Ascending aorta (tissue), 2 donors: ENCODE measurements at places on chromosomes 7 and 10.
A peak's percentile ranks its signal among the peaks of the same experiment; 100 is the strongest.

- H3K4me3 ChIP-seq: peak overlapping the region; percentile 60
- no peaks in the 10 kb centered on the region for H3K27me3 ChIP-seq
- H3K4me1 ChIP-seq: peaks cover 70% of the 10 kb centered on the region
- peak overlapping the region; percentile 94 for H3K27ac ChIP-seq
- H3K36me3 ChIP-seq: no peaks in the 10 kb centered on the region
Observed at GRCh38 chr7:43648473-43649406, 65.8 kb downstream of the STK17A start.

DNA sequence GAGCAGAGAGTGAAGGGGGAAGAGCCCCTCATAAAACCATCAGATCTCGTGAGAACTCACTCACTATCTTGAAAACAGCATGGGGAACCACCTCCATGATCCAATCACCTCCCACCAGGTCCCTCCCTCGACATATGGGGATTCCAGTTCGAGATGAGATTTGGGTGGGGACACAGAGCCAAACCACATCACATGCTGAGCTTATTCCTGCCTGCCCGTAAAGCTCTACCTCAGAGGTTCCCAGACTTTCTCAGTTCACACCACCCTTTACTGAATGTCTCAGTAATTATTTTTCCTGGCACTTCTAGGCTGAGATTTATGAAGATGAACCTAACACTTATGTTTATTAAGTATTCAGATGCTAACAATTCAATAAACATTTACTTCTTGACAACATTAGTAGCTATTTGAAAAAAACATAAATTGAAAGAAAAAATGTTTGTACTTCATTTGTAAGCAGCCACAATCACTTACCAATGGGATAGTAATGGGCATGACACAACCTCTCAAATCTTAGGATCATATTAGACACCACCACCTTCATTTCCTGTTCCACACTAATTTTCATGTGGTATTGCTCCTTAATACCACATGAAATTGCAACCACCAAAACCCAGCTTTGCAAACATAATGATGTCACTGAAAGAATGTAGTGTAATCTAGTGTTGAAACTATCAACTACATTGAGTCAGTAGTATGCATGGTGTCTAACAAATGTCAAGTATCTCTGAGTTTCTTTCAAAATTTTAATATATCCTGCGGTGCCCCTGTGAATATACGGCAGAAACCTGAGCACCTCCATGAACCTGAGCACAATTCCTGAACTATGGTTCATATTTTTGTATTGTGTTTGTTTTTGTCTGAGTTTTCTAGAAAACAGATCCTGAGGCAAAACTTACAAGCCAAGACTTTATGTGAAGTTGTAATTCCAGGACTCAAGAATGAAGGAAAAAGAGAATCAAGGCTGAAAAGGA lies 4.5 kb upstream of the DGKI start:
- H3K27me3 ChIP-seq: no peaks in the 10 kb centered on the region
- H3K4me3 ChIP-seq: no peak overlapping the region
- H3K4me1 ChIP-seq: no peaks in the 10 kb centered on the region
- H3K27ac ChIP-seq: no peak overlapping the region
- DNase-seq: no peak

GRCh38 chr7:5657901-5658300 lies 123.6 kb downstream of the RNF216 start:
- H3K27me3 ChIP-seq: no peaks in the 10 kb centered on the region
- no peak overlapping the region for H3K4me3 ChIP-seq
- DNase-seq: no peak
- no peak overlapping the region for H3K27ac ChIP-seq
- no peaks in the 10 kb centered on the region for H3K4me1 ChIP-seq
- H3K36me3 ChIP-seq: peaks cover 11% of the 10 kb centered on the region

DNA sequence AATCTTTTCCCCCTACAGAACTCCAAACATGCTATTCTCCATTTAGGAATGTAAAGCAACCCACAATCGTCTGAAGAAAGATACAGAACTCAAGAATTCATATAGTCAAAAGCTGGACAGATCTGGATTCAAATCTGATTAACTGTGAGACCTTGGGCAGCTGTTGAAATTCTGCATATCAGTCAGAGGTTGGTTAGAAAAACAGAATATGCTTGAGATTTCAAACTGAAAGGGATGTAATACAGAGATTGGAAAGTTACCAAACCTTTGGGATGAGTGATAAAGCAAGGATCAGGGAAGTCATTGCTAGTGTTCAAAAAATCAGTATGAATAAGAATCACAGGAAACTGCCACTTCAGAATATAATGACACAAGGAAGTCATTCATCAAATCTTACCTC lies 406.6 kb downstream of the HTR7 start:
- no peaks in the 10 kb centered on the region for H3K4me1 ChIP-seq
- no peaks in the 10 kb centered on the region for H3K36me3 ChIP-seq
- H3K27me3 ChIP-seq: no peaks in the 10 kb centered on the region
- DNase-seq: no peak
- no peak overlapping the region for H3K4me3 ChIP-seq
- no peak overlapping the region for H3K27ac ChIP-seq

DNA sequence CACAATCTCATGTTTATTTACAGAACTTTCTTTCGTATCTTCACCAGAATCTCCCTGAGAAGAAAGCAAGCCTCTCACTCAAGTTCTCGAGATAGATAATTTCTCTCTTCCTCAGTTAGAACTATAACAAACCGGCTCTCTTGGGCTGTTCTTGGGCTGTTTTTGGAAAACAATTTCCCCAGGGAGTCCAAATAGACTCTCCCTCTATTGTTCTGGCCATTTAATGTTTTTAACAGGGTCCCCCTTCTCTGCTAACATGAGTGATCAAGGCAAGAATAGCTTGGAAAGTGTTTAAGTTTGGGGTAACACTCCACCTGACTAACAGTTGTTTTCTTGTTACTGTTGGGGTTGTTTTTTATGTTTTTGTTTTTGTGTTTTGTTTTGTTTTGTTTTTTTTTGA lies 64.8 kb upstream of the UCN3 start:
- no peaks in the 10 kb centered on the region for H3K36me3 ChIP-seq
- no peak overlapping the region for H3K4me3 ChIP-seq
- H3K27ac ChIP-seq: no peak overlapping the region
- H3K4me1 ChIP-seq: no peaks in the 10 kb centered on the region
- DNase-seq: no peak

DNA sequence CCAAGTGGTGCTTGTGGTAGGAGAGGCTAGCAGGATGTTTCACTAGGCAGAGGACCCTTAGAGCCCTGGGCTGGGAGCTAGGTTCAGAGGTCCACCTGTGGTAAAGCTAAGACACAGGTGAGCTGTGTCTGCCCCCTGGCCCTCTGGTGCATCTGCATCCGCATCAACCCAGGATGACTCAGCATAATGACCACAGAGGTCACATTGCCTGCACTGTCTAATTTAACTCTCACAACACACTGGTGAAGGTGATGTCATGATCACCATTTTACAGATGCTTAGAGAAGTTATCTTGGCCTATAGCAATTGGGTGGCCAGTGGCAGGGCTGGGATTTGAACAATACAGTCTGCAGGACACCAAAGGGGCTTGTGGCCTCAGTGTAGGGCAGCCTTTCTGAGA lies 33.1 kb downstream of the HABP2 start:
- H3K36me3 ChIP-seq: no peaks in the 10 kb centered on the region
- DNase-seq: no peak

DNA sequence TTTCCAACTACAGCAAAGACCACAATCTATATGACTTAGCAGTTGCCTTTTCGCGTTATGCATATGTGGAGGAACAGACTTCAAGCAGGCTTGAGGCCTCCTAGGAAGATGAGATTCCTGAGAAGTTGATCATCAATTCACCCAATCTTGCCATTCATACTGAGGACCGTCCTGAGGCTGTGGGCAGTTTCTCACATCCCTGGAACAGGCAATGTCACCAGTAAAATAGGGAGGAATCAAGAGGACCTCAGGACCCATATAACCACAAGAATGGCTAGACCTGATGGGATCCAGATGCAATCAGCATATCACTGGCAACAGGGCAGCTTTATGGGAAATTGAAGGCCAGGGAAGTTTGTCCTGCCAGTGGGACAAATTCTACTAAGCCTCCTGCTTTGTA lies 17.3 kb downstream of the KDM7A start:
- H3K27ac ChIP-seq: no peak overlapping the region
- no peaks in the 10 kb centered on the region for H3K36me3 ChIP-seq

DNA sequence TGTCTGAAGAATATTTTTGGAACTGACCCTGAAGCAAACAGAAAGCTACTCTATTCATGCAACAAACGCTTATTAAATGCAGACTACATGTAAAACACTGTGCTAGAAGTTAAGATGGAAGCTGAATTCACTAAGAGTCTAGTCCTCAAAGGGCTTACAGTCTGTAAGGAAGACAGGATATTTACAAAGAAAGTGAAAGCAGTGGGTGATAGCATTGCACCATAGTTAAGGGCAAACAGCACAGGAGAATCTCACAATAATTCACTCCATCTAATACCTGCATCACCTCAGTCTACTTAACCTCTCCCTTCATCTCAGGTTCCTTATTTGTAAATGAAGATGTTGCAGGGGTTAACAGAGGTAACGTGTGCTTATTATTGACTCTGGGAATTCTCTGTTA lies 360.0 kb upstream of the AOAH start:
- no peaks in the 10 kb centered on the region for H3K4me1 ChIP-seq
- no peaks in the 10 kb centered on the region for H3K27me3 ChIP-seq
- peak overlapping the region; percentile 42 for H3K27ac ChIP-seq
- no peak for DNase-seq

DNA sequence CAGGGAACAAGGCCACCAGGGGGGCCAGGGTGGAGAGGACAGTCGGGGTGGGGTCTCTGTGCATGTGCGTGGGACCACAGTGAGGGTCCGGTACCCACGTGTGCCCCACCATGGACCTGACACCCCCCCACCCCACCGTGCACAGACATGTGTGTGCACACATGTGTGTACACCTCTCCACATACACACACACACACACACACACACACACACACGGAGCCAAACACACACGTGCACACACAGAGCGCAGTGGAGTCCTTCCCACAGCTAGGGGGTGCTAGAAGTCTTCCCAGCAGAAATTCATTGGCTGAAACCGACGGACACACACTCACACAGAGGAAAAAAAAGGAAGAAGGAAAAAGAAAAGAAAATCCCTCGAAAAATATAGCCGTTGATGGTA lies 42.8 kb upstream of the GNA12 start:
- no peak overlapping the region for H3K27ac ChIP-seq
- H3K36me3 ChIP-seq: no peaks in the 10 kb centered on the region

DNA sequence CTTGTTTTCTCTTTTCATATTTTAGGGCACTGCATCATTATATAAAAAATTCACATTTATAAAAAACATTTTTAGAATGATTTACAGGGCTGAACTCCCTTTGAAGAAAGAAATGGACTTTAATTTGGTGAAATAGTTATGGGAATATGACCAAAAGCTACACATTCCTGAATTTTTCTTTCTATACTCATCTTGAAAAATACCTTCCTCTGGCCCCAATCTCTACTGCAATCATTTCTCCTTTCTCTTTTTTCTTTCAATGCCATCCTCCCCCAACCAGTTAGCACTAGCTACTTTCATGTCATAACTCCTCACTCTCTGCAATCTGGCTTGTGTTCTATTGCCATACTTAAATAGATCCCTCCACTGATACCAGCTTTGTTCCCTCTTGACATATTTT lies 6.2 kb downstream of the WNT8B start:
- no peaks in the 10 kb centered on the region for H3K36me3 ChIP-seq
- H3K4me1 ChIP-seq: no peaks in the 10 kb centered on the region
- H3K27me3 ChIP-seq: no peaks in the 10 kb centered on the region
- DNase-seq: no peak

- no peak overlapping the region for H3K27ac ChIP-seq
- H3K4me1 ChIP-seq: no peaks in the 10 kb centered on the region
- DNase-seq: no peak
- no peaks in the 10 kb centered on the region for H3K36me3 ChIP-seq
- no peaks in the 10 kb centered on the region for H3K27me3 ChIP-seq
Observed at GRCh38 chr7:157481389-157481788, 144.6 kb downstream of the DNAJB6 start.

- no peaks in the 10 kb centered on the region for H3K4me1 ChIP-seq
- no peak overlapping the region for H3K4me3 ChIP-seq
- H3K27ac ChIP-seq: no peak overlapping the region
- no peaks in the 10 kb centered on the region for H3K36me3 ChIP-seq
- no peaks in the 10 kb centered on the region for H3K27me3 ChIP-seq
Observed at GRCh38 chr7:11403781-11404180, 428.2 kb downstream of the THSD7A start.

- peaks cover 18% of the 10 kb centered on the region for H3K4me1 ChIP-seq
- peak overlapping the region; percentile 90 for H3K27ac ChIP-seq
- H3K4me3 ChIP-seq: peak overlapping the region; percentile 72
- H3K36me3 ChIP-seq: peaks cover 4% of the 10 kb centered on the region
- no peaks in the 10 kb centered on the region for H3K27me3 ChIP-seq
Observed at GRCh38 chr7:128456255-128456725, 612 bp downstream of the HILPDA start.

DNA sequence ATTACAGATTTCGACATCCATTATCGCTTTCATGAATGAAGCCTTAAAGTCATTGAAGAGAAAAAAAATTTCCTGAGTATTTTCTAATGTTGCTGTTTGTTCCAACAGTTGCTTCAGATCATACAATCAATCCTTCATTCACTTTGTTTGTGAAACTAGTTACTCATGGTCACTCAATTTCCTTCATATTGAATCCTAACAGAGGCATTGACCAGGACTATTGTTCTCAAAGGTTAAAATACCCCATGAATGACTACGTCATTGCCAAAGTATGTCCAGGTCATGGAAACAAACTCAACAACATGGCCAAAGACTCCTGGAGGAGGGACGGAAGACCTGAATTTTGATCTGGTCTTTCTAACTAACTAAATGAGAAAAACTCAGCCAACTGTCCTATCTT lies 54.0 kb upstream of the ABCB5 start:
- H3K27ac ChIP-seq: no peak overlapping the region
- H3K4me3 ChIP-seq: no peak overlapping the region
- no peaks in the 10 kb centered on the region for H3K4me1 ChIP-seq
- no peak for DNase-seq
- no peaks in the 10 kb centered on the region for H3K36me3 ChIP-seq

GRCh38 chr7:38330861-38331621 lies 57.6 kb upstream of the TARP start:
- no peak for DNase-seq
- no peaks in the 10 kb centered on the region for H3K4me1 ChIP-seq
- H3K27ac ChIP-seq: no peak overlapping the region
- H3K27me3 ChIP-seq: no peaks in the 10 kb centered on the region
- H3K36me3 ChIP-seq: no peaks in the 10 kb centered on the region

- peaks cover 15% of the 10 kb centered on the region for H3K36me3 ChIP-seq
- no peak for DNase-seq
- H3K27me3 ChIP-seq: peaks cover 13% of the 10 kb centered on the region
- H3K4me3 ChIP-seq: peak overlapping the region; percentile 92
Observed at GRCh38 chr10:102421507-102421756, 796 bp downstream of the FBXL15 start.
